ENCODE measurements at places on chromosomes 11 and 22.

- no peak for DNase-seq
Measured at GRCh38 chr11:93017821-93018690, 48.6 kb downstream of the MTNR1B start.

DNA sequence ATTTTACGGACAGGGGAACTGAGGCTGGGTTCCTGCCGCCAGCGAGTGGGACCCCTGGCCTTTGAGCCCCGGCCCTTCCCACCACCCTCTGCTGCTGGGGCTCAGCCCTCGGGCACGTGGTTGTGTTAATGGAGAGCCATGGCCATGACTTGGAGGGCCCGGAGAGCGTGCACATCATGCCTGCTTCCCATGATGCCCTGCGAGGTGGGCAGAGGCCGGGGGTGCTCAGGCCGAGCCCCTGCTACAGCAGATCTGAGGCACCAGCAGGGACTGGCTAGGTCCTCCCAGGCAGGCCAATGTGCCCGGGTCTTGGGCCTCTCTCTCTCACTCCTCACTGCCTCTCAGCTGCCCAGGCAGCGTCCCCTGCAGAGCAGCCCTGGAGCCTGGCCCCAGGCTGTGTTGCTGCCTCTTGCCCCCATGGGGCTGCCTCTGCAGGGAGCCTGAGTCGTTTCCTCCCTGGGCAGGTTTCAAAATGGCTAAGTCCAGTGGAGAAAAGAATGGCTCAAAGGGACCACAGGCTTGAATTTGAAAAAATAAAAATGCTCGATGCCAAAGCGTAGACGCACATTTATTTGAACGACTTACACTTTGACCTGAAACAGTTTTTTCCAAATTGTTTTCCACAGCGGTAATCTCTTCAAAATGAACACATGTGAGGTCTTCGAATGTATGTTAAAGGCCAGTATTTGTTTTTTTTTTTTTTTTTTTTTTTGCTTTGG lies 72.6 kb upstream of the CLDN5 start:
- DNase-seq, result no peak

DNA sequence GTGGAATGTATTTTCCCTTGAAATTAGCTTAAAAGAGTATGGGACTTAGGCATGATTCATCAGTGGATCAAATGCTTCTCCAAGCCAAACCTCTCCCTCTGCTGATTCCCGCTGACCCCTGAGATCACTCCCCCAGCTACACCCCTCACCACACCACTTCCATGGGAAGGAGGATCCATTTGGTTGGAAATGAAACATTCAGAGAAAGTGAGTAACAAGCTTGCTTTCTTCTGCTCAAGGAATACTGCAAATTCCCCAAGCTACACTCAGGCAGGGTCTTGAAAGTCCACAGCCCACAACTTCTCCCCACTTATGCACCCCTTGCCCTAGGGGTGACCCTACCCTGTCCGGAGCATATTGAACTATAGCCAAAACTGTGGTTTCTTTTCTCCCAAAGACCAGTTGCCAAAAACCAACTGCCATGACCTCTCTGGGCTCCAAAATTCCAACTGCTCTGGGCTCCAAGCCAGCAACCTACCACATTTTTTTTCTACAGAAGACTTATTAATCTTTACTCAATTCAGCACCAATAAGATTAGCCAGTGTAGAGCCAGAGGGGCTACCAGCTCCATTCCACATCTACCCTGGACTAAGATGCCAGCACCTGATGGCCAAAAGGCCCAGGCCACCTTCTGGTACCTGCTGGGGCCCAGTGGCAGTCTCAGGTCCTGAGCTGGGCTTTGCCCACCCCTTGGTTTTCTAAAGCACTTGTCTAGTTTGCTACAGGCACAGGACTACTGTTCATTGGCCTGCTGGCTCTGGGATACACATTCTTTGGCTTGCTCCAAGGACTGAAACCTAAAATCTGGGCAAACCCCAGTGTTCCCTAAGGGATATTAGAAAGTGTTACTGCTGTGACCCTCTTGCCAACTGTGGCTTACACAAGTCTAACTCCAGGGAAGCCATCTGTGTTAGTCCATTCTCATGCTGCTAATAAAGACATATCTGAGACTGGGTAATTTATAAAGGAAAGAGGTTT lies 101.1 kb downstream of the MICAL3 start:
- no peak for DNase-seq

DNA sequence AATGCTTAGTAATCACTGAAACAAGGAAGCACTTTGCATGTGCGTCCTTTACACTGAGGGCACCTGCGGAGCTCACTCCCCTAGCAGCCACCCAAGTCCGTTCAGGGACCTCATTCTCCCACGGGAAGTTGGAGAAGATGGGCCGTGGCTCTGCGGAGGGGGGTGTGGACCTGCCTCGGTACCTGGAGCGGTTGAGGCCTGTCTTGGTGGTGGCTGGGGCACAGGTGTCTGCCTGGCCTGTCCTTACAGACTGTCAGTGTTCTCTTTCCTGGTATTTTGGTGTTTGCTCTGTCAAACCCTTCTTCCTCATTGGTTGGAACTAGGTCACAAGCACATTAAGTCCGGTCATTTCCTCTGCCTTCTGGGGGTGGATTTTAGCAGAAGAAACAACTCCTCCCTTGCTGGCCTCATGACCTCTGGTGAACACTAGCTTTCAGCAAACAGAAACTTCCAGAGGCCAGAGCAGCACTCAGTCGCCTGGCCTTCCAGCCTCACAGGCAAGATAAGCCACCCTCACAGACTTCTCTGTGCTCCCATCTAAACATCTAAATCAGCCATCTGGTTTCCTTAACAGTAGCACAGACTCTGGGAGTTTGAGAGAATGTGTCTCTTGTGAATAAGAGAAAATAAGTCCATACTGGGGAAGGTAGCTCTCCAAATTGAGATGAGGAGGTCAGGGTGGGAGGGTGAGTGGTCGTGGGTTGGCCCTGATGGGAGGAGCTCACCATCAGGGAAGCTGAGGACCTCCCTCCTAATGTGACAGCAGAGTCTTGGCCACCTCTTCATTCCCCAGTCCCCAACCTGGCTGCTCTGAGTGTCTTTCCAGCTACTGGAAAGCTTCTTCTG lies 8.6 kb downstream of the SNAP29 start:
- no peak for DNase-seq

GRCh38 chr22:24027389-24027975 lies 16.4 kb downstream of the CABIN1 start:
- DNase-seq, result no peak

GRCh38 chr11:32555895-32556294 lies 27.7 kb upstream of the EIF3M start:
- DNase-seq, result no peak

GRCh38 chr11:12206529-12206928 lies 96.1 kb downstream of the MICAL2 start:
- DNase-seq, result no peak

- no peak for DNase-seq
Measured at GRCh38 chr11:3178349-3178748, 13.2 kb upstream of the OSBPL5 start.

DNA sequence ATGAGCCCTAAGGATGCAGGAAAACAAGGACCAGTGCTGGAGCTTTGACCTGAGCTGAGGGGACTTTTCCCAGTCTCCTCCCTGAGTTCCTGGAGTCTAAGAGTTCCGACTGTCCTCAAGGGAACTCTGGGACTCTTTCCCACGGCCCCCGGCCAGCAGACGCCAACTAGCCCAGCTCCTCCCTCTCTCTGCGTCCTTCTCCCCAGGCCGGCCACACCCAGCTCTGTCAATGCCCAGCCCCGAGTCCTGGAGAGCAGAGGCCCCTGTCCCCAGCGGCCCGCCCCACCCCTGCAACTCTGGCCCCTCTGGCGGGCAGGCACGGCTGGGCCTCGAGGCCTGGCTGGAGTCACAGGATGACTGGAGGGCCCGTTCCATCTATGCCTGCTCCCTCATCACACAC lies 29.8 kb downstream of the NECTIN1 start:
- DNase-seq, result no peak

DNA sequence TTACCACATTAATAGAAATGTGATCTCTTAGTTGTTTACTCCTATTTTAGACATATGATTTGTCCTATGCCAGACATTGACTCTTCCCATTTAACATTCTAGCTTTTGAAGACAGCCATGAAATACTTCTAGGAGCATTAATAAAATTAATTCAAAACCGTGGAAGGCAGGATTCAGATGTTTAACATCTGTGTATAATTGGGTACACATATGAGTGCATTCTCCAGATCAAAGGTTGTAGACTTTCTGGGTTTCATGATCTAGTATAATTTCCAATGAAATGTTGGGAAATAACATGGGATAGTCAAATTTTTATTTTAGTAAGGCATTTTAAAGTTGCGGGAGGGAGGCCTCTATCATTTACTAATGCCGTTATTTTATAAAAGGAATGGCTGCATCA lies 35.2 kb upstream of the CCDC89 start:
- DNase-seq, result no peak

DNA sequence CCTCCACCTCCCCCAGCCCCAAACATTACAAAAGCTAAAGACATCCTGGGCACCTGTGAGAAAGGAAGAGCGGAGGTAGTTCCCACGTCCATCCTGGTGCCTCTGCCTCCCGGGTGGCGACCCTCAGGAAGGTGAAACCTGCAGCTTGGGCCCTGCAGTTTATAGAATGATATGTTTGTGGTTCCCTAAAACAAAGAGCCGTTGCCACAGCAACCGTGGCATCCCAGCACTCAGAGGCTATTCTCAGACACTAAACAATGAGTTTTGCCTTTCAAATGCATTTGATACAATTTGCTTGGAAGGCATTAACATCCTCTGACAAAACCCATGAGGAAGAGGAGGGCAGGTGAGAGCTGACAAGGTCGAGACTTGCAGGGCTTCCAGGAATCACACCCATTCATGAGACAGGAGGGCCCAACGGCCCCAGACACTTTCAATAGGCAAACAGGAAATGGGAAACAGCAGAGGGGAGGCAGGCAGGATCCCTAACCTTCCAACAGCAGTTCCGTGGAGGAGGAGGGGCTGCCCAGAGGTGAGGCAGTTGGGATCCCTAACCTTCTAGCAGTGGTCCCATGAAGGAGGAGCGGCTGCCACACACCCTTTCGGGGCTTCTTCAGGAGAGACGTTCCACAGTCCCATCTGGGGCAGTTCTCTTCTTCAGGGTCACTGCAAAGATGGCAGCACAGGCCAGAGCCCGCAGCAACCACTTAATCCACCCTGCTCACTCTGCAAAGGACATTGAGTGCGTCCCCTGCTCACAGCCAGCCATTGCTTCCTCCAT lies 379.2 kb downstream of the SHANK2 start:
- no peak for DNase-seq

DNA sequence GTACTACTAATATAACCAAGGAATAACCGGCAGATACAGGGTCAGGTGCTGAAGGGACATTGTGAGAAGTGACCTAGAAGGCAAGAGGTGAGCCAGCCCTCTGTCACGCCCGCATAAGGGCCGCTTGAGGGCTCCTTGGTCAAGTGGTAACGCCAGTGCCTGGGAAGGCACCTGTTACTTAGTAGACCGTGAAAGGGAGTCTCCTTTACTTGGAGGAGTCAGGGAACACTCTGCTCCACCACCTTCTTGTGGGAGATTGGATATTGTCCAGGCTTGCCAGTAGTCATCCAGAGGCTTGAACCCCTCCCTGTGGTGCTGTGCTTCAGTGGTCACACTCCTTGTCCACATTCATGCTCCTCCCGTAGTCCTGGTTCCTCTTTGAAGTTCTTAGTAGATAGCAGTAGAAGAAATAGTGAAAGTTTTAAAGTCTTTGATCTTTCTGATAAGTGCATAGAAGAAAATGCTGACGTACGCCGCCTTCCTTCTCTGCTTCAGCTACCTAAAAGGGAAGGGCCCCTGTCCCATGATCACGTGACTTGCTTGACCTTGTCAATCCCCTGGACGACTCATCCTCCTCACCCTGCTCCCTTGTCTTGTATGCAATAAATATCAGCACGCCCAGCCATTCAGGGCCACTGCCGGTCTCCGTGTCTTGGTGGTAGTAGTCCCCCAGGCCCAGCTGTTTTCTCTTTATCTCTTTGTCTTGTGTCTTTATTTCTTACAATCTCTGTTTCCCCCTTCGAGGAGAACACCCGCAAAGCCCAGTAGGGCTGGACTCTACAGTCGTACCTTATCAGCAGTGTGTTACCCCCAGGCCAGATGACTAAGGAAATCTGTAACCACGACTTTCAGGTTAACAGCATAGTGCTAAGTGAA lies 6.1 kb downstream of the NUP50 start:
- DNase-seq, result peak; percentile 28

DNA sequence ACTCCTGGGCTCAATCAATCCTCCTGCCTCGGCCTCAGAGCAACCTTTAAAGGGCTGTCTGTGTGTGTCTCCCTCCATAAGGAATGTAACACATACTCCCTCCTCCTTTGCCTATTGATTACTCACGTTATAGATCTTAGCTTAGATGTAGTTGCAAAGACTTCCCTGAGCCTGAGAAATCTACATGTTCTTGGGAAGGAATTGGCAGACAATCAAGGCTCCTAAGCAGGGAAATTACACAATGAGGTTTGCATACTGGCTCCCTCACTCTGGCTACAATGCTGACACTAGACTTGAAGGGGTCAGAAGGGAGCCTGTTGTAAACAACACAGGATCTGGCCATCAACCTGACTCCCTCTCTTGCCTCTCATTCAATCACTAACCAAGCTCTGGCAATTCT lies 5.2 kb upstream of the OLFML1 start:
- no peak for DNase-seq

DNA sequence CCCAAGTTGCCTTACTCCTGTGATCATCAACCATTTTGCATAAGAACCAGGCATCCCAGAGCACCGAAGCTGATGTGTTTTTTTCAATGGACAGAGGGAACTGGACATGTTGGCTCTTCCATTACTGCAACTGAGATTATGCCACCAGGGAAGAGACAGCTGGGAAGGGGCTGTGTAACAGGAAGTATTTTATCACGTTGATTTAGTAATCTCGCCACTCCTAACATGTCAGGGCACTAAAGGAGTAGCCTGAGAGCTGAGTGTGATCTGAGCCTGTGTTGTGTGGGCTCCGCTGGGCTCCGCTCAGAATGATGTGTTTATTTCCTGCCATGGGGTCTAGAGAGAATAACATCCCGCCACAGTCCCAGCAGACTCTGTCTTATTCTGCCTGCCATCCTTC lies 165.4 kb downstream of the GRIK4 start:
- DNase-seq, result no peak

DNA sequence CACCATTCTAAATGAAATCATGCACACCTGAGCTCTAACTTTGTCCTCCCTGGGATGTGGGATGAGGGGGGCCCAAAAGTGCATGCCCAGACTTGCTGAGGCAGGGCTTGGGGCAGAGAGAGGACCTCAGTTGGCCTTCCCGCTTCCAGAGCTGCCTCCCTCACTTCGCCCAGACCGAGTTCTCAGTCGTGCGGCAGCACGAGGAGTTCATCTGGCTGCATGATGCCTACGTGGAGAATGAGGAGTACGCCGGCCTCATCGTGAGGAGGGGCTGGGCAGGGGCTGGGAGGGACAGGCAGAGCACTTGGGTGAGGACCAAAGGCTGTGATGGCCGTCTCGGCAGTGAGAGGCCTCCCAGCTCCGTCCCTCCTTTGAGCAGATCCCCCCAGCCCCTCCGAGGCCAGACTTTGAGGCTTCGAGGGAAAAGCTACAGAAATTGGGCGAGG lies 8.2 kb downstream of the CFL1 start:
- no peak for DNase-seq

GRCh38 chr11:60781981-60782316 lies 3.2 kb upstream of the MS4A10 start:
- DNase-seq, result no peak

All from stimulated activated CD4-positive, alpha-beta T cell treated with anti-CD3 and anti-CD28 coated beads, Interleukin-2, amount 100 ng/mL, for 24 hours (primary cell).